PC-9 (cell line): ENCODE measurements at places on chromosomes 1 and 21. TPM values are rescaled to one million over a fixed set of nuclear protein-coding genes. Genes with fewer than 3 reads are reported as not detected.

The PPM1J gene
- total RNA-seq, result 6.0 and 7.7 TPM in 2 replicates

The E2F2 gene
- 7.6 and 9.0 TPM in 2 replicates for total RNA-seq

DNA sequence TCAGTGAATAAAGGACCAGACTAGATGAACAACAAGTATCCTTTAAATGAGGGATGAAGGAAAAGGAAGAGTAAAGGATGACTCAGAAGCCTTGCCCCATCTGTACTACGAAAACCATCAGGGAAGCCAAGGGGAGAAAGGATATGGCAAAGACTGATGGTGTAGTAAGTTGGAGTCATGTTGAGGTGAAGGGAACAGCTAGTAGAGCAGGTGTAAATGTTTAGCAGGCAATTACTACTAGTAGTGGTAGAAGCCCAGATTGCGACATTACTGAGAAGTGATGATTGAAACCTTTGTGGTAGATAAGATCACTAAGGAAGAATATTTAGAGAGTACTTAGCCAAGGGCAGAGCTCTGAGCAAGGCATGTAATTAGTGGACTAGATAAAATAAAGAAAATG, 84.0 kb downstream of the PHTF1 start:
- DNase-seq, result no peak
- no peak overlapping the region for H3K27ac ChIP-seq
- no peak overlapping the region for H3K4me3 ChIP-seq
- H3K36me3 ChIP-seq, result no peaks in the 10 kb centered on the region
- peaks cover 17% of the 10 kb centered on the region for H3K4me1 ChIP-seq
- no peaks in the 10 kb centered on the region for H3K27me3 ChIP-seq

- H3K27me3 ChIP-seq, result peaks cover 35% of the 10 kb centered on the region
- H3K4me3 ChIP-seq, result no peak overlapping the region
- H3K27ac ChIP-seq, result no peak overlapping the region
- no peaks in the 10 kb centered on the region for H3K4me1 ChIP-seq
- DNase-seq, result no peak
- no peaks in the 10 kb centered on the region for H3K36me3 ChIP-seq
These were observed 166.4 kb downstream of the TRABD2B start for GRCh38 chr1:47830641-47831333.

DNA sequence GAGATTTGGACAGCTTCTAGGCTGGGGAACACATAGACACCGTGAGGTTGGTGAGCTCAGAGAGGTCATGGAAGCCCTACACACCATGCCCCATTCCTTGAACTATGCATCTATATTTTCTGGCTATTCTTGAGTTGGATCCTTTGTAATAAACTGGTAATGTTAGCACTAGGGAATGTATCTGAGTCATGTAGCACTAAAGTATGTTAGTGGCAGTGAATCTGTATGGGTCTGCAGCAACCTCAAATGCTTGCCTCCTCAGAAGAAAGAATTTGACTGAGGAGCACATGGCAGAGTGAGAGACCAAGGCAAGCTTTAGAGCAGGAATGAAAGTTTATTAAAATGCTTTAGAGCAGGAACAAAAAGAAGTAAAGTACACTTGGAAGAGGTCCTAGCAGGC, 43.7 kb upstream of the LRRC7 start:
- H3K4me3 ChIP-seq, result no peak overlapping the region
- H3K27me3 ChIP-seq, result no peaks in the 10 kb centered on the region
- no peaks in the 10 kb centered on the region for H3K36me3 ChIP-seq
- H3K4me1 ChIP-seq, result no peaks in the 10 kb centered on the region

DNA sequence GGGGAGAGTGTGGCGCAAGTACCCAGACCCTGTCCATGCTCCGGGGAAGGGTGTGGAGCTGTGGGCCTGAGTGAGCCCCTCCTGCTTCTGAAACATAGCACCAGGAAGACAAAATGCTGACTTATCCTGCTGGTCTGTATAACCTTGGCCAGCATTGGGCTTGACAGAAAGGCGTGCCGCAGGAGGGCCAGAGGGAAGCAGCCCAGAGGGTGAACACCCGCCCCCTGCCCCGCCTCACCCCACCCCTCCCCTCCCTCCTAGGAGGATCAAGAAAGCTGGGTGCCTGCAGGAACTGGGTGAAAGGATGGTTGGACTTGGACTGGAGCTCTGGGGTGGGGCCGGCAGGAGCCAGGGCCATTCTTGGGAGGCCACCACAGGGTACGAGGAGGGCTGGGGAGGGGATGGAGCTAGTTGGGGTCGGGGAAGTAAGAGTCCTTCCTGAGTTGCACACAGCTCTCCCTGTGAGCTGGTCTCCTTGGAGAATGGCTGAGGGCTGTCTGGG, 27.1 kb downstream of the PTPRF start:
- H3K4me1 ChIP-seq, result peaks cover 49% of the 10 kb centered on the region
- peak; percentile 94 for DNase-seq
- H3K27me3 ChIP-seq, result no peaks in the 10 kb centered on the region
- H3K36me3 ChIP-seq, result peaks cover 22% of the 10 kb centered on the region

The CFAP45 gene
- total RNA-seq, result 8.2 and 9.3 TPM in 2 replicates

The LRIG2 gene
- 9.4 and 10.6 TPM in 2 replicates for total RNA-seq

GRCh38 chr1:63322114-63322943, at the start of gene FOXD3:
Gene FOXD3, plus strand, starts transcription at chr1:63322567. Its CDS starts 492 bp downstream, at chr1:63323059.
- no peak within 1 kb of the TSS for H3K27ac ChIP-seq
- H3K4me1 ChIP-seq, result peaks cover 6% of the 10 kb centered on the region
- DNase-seq, result no peak
- H3K27me3 ChIP-seq, result peaks cover 4% of the 10 kb centered on the region; the same call in 1 of the 2 replicates
- no peak within 1 kb of the TSS for H3K4me3 ChIP-seq

The CFAP107 gene
- not detected in 2 replicates for total RNA-seq

- H3K27me3 ChIP-seq, result no peaks in the 10 kb centered on the region
- H3K4me1 ChIP-seq, result no peaks in the 10 kb centered on the region
- no peak overlapping the region for H3K27ac ChIP-seq
- peaks cover 4% of the 10 kb centered on the region; the same call in 1 of the 2 replicates for H3K36me3 ChIP-seq
- DNase-seq, result no peak
- no peak overlapping the region for H3K4me3 ChIP-seq
These were observed 48.3 kb downstream of the CLIC4 start for GRCh38 chr1:24793447-24794129.

DNA sequence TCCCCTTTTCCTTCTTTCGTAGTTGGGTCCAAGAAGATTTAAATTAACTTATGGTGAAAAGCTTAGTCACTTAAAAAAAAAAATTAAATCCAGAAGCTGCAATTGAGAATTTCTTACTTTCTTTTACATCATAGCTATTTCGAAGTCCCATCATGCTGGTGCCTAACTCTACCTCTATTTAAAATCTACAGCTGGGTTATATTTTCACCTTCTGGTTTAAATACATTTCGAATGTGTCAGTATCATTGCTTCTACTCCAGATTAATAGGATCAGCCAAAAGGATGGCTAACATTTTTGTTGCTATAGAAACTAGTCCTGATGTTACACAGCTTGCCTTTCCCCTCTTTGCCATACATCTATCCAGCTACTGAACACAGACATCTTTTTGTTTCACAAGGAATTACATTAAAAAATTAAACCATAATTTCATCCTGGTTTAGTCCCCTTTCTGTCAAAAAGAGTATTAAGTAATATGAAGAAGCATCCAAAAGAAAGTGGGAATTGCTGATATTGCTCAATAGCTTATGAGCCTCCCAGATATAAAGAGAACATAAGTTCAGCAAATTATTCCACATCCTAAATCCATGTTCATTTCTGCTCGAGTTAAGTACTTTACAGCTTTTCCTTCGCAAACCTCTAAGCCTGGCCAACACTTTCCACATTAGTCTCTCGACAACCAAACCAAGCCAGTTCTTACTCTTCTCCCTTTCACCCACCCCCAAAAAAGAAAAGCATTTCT, 396.7 kb upstream of the DAB1 start:
- no peaks in the 10 kb centered on the region for H3K36me3 ChIP-seq
- H3K4me3 ChIP-seq, result no peak overlapping the region
- no peak for DNase-seq
- H3K27me3 ChIP-seq, result peaks cover 3% of the 10 kb centered on the region; the same call in 1 of the 2 replicates
- H3K4me1 ChIP-seq, result no peaks in the 10 kb centered on the region
- H3K27ac ChIP-seq, result no peak overlapping the region

- H3K4me3 ChIP-seq, result no peak overlapping the region
- H3K27ac ChIP-seq, result no peak overlapping the region
- DNase-seq, result no peak
- no peaks in the 10 kb centered on the region for H3K36me3 ChIP-seq
These were observed 22.7 kb upstream of the PIK3CD start for GRCh38 chr1:9628541-9629444.

The ECE1 gene
- total RNA-seq, result 80.8 and 82.1 TPM in 2 replicates

The MASP2 gene
- total RNA-seq, result not detected in 2 replicates
